IPS DF 6.9 (cell line): ENCODE measurements at places on chromosomes 11 and 22.

- no peak for DNase-seq
Observed at GRCh38 chr11:113841691-113842090, 33.7 kb downstream of the USP28 start.

DNA sequence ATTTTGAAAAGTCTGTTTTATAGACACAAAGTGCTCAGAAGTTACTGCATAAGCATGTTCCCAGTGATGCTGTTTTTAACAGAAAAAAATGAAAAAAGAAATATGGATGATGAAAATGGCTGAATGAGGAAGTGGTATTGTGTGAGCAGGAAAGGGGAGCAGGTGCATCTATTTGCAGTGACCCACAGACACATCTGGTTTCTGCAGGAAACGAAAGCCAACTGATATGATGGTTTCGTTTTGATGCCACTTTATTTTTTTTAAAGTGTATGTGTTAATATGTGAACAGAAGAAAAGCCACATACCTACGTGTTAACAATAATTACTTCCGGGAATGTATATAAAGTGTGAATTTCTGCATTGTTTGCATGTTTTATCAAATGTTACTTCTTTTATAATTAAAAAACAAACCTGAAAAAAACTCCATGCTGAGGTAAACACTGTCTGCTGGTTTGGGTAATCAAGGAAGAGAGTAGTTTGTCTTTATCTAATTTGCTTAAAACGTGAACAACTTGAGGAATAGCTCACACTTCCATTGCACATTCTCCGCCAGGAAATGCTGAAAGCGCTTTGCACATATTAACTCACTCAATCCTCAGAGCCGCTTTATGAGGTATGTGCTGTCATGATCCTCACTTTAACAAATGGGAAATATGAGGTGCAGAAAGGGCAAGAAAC, 1335.9 kb downstream of the TBC1D22A start:
- no peak for DNase-seq

GRCh38 chr22:34567367-34567766, 498.6 kb upstream of the ISX start:
- no peak for DNase-seq

DNA sequence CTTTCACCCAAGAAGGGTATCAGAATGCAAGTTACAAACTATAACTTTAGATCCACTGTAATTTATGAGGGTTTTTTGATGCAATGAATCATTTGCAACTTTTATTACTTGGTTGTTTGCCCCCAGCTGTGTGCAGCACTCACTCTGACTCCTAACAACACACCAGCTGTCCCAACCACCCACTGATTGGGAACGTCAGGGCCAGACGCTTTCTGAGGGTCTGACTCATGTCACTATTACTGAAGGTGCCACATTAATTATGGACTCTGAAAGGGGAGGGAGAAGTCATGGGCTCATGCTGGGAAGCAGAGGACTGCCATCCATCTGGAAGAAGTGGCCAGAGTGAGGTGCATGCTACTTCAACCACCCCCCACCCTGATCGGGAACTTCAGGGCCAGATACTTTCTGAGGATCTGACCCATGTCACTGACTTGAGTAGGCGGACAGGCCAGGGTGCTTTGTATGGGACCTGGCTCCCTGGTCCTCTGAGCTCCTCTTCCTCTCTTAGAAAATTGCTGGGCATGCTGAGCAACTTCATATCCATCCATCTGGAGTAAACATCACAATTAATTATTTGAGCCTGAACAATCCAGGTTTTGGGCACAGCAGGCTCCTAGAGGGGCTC, 44.9 kb upstream of the DRD2 start:
- DNase-seq, result no peak

DNA sequence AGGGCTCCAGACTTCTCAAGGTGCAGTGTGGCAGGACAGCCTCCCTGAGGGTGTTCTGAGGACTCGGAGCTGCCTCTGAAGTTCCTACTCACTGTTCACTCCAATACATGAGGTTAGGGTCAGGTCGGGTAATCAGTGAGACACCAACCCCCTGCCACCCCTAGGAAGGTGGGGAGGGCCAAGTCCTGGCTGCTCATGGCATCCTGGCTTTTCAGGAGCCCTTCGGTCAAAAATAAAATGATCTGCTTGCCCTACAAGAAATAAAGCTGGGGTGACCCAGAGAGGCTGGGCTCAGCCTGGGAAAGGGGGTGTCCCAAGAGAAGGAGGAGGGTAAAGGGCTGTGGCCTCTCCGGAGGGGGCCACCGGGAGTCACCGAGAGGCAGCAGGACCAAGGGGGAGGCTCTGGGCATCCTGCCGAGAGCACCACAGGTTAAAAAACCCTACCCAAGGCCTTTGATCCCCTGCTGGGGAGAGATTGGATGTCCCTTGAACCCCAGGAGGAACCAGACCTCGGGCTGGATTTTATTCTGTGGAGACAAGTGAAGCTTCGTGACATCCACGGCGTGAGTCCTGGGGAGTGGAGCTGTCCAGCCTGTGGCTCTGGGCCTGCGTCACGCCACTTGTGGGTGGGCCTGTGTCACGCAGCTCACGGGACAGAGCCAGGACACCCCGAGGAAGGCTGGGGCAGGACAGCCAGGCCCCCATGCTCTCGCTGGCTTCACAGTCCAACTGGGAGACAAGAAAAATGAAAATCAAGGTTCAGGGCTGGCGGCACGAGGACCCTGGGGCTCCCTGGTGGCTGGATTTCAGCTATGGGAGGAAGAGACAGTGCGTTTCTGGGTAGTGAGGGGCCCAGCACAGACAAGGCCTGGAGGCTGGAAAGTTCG, 102.2 kb upstream of the FGF3 start:
- DNase-seq, result no peak

DNA sequence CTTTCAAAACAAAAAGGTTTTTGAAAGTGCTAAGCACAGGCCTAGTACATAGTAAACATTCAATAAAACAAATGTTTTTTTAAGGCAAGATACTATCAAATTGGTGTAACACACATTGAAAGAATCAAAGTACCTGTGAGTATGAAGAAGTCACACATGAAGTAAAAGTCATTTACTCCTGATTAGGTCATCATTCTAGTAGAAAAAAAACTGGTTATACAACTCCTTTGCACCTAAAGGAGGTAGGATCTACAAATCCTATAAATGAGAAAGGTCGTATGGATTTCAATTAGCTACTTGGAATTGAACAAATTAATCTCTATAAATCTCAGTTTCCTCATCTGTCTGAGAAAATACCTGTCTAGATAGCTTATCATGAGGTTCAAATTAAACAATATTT, 80.8 kb downstream of the SIK3 start:
- no peak for DNase-seq

DNA sequence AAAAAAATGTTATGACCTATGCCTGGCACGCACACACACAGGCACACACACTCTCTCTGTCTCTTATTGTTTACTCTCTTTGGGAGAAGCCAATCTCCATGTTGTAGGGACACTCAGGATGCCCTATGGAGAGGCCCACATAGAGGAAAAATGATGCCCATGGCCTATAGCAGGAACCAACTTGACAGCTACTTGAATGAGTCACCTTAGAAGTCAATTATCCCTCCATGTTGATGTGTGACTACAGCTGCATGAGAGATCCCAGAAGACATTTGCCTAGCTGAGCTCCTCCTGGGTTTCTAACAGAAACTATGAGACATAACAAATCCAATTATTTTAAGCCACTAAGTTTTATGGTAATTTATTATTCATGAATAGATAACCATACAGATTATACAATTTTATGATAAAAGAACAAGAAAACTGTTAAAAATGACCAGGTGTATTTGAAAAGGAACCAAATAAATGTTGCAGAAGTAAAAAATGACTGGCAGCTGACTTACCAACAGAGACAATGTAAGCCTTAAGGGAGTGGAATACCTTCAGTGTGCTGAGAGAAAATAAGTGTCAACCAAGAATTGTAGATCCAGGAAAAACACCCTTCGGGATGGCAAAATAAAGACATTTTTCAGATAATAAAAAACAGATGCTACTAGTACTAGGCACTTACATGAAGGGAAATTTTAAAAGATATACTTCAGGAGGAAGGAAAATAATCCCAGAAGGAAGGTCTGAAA, 403.7 kb upstream of the SYN3 start:
- no peak for DNase-seq

DNA sequence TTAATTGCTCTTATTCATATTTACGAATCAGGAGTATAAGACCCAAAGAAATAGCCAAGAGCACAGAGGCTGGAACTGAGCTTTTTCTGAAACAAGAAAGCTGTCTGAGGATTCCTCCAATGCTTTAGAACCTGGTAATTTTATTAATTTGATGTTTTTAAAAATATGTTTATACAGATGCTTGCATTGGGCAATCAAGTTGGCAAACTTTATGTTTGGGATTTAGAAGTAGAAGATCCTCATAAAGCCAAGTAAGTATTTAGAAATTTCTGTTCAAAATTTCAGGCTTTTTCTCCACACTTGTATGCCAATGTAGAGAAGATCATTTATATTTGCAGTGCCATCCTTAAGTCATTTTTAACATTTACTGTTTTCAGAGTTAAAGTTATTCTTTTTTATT, 24.3 kb upstream of the HIKESHI start:
- no peak for DNase-seq

DNA sequence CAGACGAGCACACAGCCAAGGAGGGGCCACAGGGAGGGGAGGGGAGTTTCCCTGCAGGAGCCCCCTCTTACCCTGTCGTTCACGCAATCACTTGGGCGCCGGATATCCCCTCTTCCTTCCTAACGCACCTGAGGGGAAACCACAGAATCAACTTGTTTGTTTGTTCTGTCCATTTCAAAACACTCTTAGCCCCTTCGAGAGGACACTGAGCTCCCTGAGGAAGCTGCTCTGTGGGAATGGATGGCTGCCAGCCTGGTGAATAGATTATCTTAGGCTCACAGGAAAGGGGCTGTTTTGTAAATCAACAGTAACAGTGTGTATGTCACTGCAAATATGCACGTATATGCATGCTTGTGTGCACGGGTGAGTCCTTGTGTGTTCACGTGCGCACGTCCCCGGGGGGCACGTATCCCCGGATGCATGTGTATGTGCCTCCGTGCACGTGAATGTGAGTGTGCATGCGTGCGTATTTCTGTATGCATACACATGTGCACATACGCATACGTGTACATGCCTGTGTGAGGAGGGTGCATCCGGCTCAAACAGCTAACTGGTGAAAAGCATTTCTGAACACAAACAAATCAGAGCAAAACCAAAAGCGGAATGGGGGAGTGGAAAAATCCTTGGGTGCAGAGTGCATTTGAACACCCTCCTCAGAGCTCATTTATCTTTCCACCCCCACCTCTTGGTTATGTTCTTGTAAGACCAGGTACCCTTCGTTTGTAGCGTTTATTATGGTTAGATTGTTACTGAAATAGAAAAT, 7.2 kb downstream of the ARSA start:
- no peak for DNase-seq

- DNase-seq, result no peak
Observed at GRCh38 chr11:43898574-43898973, 17.9 kb downstream of the ALKBH3 start.

- DNase-seq, result no peak
Observed at GRCh38 chr11:109854731-109855130, 238.5 kb upstream of the ZC3H12C start.

- no peak for DNase-seq
Observed at GRCh38 chr22:19779685-19780268, 19.2 kb downstream of the TBX1 start.

DNA sequence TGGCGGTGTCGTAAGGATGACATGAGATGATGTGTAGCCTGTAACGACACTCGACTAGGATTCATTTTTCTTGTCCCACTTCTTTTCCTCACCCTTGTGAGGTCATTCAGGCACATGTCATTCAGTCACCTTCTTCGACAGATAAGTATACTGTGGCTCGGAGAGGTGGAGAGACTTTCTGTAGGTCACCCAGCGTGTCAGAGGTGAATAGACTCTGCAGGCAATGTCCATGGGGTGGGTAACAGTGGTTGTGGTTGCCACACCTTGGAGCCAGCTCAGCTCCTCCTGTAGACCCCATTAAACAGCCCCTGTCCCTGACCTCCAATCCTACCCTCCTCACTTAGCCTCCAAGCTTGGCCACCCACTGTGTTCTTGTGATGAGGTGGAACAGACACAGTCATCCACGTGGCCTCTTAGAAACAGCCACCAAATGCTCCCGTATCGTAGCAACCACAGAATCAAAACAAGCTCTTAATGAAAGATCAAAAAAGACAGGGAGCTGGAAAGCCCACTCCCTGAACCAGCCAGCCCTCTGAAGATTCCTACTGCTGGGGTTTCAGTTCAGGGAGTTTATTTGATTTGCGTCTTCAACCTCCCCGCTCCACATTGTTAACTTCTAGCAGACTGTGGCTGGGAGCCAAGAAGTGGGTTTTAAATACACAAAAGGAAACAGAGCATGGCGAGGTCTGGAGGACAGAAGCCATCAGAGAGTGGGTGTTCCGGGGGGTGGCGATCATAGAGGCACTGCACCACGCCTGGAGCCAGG, 89.0 kb upstream of the GRK3 start:
- DNase-seq, result no peak

GRCh38 chr22:27097933-27098332, 440.5 kb downstream of the MIAT start:
- no peak for DNase-seq

GRCh38 chr22:39943337-39943736, 16.9 kb upstream of the TMA7B start:
- no peak for DNase-seq

DNA sequence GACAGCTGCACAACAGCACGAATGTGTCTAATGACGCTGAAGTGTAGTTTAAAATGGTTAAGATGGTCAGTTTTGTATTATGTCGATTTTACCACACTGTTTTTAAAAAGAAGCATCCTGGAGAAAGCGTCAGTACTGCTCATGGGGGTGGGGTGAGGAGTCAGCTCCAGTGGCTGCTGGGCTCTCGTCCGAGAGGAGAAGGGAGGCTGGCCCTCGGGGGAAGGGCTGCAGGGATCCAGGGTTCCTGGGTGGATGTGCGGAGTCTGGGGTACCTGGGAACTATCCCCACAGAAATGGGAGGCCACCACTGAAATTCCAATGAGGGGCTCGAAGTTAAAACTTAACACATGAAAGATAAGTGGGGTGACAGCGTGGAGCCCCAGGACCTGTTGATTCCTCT, 11.9 kb downstream of the C11orf21 start:
- DNase-seq, result no peak

- DNase-seq, result no peak
Observed at GRCh38 chr22:39254789-39255298, 10.1 kb upstream of the PDGFB start.

- DNase-seq, result no peak
Observed at GRCh38 chr22:40176921-40177737, 596 bp upstream of the TNRC6B start.
